GM23248 (cell line): ENCODE measurements at places on chromosomes 11 and 22. TPM values are rescaled to one million over a fixed set of nuclear protein-coding genes. Genes with fewer than 3 reads are reported as not detected.

ANO5 gene
- not detected in 2 replicates for total RNA-seq

DNA sequence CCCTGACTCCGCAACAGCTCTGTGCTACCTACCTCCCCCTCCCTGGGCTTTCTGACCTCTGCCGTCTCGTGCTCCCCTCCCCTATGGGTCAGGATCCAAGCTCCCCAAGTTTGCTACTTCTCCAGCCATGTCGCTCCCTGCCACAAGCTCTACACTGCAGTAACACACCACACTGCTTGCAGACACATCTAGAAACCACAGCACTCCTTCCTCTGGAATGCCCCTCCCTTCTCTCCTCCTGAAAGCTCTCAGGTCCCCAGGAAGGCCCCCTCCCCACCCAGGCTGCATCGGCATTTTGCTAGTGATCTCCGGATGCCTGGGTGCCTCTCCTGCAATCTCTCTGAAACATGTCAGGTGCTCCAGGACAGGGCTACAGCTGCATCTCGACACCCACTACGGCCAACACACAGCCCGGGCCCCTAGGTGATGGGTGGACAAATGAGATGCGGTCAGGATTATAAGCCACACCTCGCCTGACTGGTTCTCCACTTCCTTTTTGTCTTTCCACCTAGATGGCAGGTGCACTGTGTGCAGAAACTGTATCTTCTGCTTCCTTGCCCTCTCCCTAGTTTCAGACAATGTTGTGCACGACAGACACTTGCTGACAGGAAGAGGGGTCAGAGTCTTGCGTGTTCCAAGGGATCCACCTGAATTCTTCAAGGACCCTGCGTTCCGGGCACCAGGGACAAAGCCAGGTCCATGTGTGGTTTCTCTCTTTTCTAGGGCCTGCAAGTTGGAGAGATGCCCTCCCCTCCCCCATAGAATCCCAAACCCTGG is 22.9 kb downstream of the RPUSD4 start:
- no peak overlapping the region for H3K27ac ChIP-seq
- no peak for DNase-seq
- H3K4me3 ChIP-seq = no peak overlapping the region
- no peaks in the 10 kb centered on the region for H3K27me3 ChIP-seq
- H3K36me3 ChIP-seq = no peaks in the 10 kb centered on the region

DNA sequence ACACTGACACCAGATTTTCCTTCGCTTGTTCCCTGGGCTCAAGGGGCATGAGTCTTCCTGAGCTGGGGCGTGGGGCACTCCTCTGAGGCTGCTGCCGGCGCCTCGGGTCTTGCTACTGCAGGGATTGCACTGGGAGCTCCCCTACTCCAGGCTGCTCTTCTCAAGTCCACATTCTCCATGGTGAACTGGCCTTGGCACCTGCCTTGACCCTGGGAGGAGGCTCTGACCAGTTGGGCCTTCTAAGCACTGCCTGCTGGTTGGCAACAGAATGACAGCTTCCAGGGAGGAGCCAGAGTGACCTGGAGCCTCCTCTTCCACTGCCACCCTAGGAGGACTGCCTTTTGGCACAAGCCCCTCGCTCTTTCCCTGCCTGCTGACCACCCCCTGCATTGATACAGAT is 9.5 kb downstream of the FREY1 start:
- H3K4me3 ChIP-seq = no peak overlapping the region
- no peak for DNase-seq
- no peaks in the 10 kb centered on the region for H3K36me3 ChIP-seq

GRCh38 chr22:19201869-19202798 is 23.6 kb upstream of the SLC25A1 start:
- no peak for DNase-seq
- H3K27me3 ChIP-seq = no peaks in the 10 kb centered on the region
- no peak overlapping the region for H3K4me3 ChIP-seq
- no peak overlapping the region for H3K27ac ChIP-seq
- H3K36me3 ChIP-seq = peaks cover 3% of the 10 kb centered on the region; the same call in 1 of the 2 replicates

DNA sequence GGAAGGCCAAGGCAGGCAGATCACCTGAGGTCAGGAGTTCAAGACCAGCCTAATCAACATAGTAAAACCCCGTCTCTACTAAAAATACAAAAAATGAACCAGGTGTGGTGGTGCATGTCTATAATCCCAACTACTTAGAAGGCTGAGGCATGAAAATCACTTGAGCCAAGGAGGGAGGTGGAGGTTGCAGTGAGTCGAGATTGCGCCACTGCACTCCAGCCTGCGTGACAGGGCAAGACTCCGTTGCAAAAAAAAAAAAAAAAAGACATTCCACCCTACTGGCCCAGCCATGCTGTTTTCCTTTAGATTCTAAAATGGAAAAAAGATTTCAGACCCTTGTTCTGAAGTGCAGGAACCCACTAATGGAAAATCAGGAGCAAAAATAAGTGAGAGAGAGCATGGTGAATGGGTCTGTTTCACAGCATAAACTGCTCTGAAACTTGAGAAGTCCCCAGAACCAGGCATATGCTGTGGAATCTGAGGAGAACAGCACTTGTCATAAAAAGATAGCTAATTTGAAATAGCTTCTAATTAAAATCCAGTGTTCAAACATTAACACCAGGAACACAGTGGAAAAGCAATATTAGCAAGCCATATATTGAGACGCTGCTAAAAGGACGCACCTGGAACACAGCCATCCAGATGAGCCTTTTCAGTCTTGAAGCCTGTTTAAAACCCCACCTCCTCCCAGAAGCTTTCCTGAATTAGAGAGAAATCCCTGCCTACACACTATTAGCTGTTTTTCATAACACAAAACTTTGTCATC is 66.3 kb upstream of the CHRM4 start:
- no peaks in the 10 kb centered on the region for H3K4me1 ChIP-seq
- no peak overlapping the region for H3K4me3 ChIP-seq
- no peaks in the 10 kb centered on the region for H3K27me3 ChIP-seq
- no peak for DNase-seq
- no peak overlapping the region for H3K27ac ChIP-seq

GRCh38 chr11:46914910-46915309 is 3.4 kb downstream of the LRP4 start:
- H3K4me1 ChIP-seq = peaks cover 32% of the 10 kb centered on the region
- no peak overlapping the region for H3K4me3 ChIP-seq
- DNase-seq = no peak
- H3K36me3 ChIP-seq = no peaks in the 10 kb centered on the region

HTR3A gene
- total RNA-seq = not detected in 2 replicates

DNA sequence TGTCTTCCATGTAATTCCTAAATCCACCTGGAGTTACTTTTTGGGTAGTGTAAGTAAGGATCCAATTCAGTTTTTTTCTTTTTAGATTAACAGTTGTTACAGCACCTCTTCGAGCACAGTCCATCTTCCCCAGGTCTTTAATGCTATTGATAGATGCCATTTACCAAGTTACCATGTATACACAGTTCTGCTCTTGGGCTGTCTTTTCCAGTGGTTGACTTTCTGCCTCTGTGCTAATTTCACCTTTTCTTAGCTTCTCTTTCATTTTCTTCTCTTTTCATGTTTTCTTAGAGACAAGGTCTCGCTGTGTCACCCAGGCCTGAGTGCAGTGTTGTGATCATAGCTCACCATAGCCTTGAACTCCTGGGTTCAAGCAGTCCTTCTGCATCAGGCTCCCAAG is 12.0 kb downstream of the ATXN10 start:
- no peaks in the 10 kb centered on the region for H3K27me3 ChIP-seq
- no peak overlapping the region for H3K4me3 ChIP-seq
- peaks cover 92% of the 10 kb centered on the region for H3K4me1 ChIP-seq
- no peak overlapping the region for H3K27ac ChIP-seq
- DNase-seq = no peak
- no peaks in the 10 kb centered on the region for H3K36me3 ChIP-seq

DNA sequence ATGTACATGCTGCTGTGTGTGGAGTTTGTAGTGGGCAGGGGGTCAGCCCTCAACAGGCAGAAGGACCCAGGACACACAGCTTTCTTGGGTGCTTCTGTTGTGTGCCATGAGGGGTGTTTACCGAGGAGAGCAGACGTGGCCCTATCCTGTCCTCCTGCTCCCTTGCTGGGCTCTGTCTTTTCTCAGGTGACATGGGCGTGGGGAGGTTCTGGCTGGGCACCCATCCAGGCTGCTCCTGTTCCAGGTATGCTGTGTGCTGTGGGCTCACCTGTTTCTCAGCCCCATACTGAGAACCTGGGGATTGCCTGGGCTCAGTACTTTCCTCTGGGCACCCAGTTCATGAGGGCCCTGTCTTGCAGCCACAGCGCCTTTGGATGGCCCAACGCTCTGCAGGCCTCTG is 23.3 kb downstream of the MICALL1 start:
- peaks cover 4% of the 10 kb centered on the region; the same call in 1 of the 2 replicates for H3K36me3 ChIP-seq
- H3K4me1 ChIP-seq = peaks cover 10% of the 10 kb centered on the region
- H3K4me3 ChIP-seq = no peak overlapping the region
- no peak overlapping the region for H3K27ac ChIP-seq

DNA sequence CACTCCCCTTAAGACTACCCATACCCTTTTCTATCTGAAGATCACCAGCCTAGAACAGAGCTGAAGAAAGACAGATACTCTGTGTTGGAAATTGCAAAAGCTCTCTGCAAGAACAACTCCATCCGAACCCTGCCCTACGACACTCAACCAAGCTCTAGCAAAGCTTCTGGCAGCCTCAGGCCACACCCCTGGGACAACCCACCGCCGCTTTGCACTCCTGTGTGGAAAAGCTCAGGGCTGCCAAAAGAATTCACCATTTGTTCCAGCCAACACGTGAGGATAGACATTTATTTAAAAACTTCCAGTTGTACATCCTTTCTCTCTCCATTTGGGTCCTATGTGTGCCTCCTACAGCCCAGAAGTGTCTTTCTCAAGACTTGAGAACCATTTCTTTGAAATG is 62.4 kb upstream of the CD5 start:
- DNase-seq = no peak
- no peaks in the 10 kb centered on the region for H3K4me1 ChIP-seq
- H3K27ac ChIP-seq = no peak overlapping the region
- peaks cover 7% of the 10 kb centered on the region; the same call in 1 of the 2 replicates for H3K27me3 ChIP-seq
- H3K4me3 ChIP-seq = no peak overlapping the region

DNA sequence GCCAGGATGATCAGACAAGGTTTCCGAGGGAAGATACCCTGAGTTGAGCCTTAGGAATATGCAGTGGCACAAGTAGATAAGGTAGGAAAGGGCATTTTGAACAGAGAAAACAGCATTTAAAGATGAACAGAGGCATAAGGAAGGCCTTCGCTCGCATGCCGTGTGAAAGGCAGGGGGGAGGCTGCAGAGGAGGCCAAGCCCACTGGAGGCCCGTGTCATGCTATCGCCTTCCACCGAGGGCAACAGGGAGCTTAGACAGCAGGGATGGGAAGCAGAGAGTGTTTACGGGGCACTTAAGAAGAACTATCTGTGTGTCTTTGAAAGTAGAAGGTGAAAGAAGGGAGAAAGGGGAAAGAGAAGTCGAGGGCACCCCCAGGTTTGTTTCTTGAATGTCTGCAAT is 148.3 kb downstream of the PKNOX2 start:
- H3K4me1 ChIP-seq = no peaks in the 10 kb centered on the region
- H3K27me3 ChIP-seq = peaks cover 8% of the 10 kb centered on the region
- H3K27ac ChIP-seq = no peak overlapping the region

SCN2B gene
- total RNA-seq = not detected in 2 replicates

PANX1 gene
- total RNA-seq = 39.8 and 43.9 TPM in 2 replicates

- DNase-seq = peak; percentile 20
- H3K4me1 ChIP-seq = peaks cover 12% of the 10 kb centered on the region
- H3K27me3 ChIP-seq = no peaks in the 10 kb centered on the region
These were observed 578 bp upstream of the NUP160 start for GRCh38 chr11:47848700-47849155.

FAM181B gene
- not detected in 2 replicates for total RNA-seq

DNA sequence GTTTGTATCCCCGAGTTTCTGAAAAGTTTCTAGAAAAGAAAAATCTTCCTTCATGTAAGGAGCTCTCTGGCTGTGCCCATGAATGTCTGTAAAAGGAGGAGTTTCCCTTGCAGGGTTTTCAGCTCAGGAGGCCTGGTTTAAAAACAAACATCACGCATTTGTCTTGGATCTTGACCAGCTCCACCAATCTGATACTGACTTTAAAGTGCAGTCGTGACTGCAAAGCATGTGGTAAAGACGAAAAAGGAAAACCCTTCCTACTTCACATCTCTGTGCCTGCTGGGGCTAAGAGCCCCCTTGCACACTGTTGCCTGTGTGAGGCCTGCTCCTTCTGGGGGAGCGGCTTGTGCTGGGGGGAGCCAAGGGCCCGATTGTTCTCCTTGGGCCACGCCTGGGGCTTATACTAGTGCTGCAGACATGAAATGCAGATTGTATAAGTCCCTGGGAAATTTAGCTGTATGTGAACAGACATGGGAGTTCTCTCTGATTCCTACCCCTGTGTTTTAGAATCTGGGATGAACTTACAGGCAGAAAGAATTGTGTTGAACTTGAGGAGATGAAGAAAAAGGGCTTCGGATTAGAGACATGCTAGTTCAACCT is 62.1 kb downstream of the ADAMTS15 start:
- no peaks in the 10 kb centered on the region for H3K27me3 ChIP-seq
- H3K36me3 ChIP-seq = no peaks in the 10 kb centered on the region
- H3K4me3 ChIP-seq = no peak overlapping the region
- no peak for DNase-seq

DNA sequence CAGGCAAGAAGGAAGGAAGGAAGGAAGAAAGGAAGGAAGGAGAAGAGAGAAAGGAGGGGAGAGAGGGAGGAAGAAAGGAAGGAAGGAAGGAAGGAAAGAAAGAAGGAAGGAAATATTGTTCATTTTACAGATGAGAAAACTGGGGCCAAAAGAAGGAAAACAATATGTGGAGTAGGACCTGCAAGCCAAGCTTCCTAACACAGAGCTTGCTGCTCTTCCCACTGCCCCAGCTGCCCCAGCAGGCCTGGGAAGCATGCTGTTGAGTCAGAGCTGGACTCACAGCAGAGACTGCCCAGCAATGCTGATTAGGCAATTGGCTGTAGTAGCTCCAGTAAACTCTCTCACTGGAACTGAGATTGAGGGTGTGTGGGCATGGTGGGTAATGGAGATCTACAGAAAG is 42.6 kb upstream of the SMCO4 start:
- no peak overlapping the region for H3K27ac ChIP-seq
- H3K4me1 ChIP-seq = no peaks in the 10 kb centered on the region
- no peaks in the 10 kb centered on the region for H3K36me3 ChIP-seq
- H3K4me3 ChIP-seq = no peak overlapping the region
- peaks cover 4% of the 10 kb centered on the region; the same call in 1 of the 2 replicates for H3K27me3 ChIP-seq

BTG4 gene
- total RNA-seq = not detected in 2 replicates

GRCh38 chr11:75602951-75603350 is 40.9 kb downstream of the SERPINH1 start:
- peaks cover 25% of the 10 kb centered on the region for H3K4me1 ChIP-seq
- no peaks in the 10 kb centered on the region for H3K36me3 ChIP-seq
- DNase-seq = no peak
- H3K4me3 ChIP-seq = no peak overlapping the region

GRCh38 chr11:61757213-61757862 is 4.9 kb downstream of the MYRF start:
- no peaks in the 10 kb centered on the region for H3K4me1 ChIP-seq
- H3K27me3 ChIP-seq = no peaks in the 10 kb centered on the region; the same call in 1 of the 2 replicates
- no peak overlapping the region for H3K4me3 ChIP-seq
- H3K27ac ChIP-seq = no peak overlapping the region

- no peak overlapping the region for H3K27ac ChIP-seq
- H3K4me1 ChIP-seq = 0 out of 2 replicates have a peak, but pooled peaks cover 6% of the 10 kb centered on the region
- H3K36me3 ChIP-seq = no peaks in the 10 kb centered on the region
- no peak overlapping the region for H3K4me3 ChIP-seq
These were observed 9.5 kb downstream of the PLA2G6 start for GRCh38 chr22:38171927-38172831.

SAMM50 gene
- 37.8 and 48.3 TPM in 2 replicates for total RNA-seq

GRCh38 chr11:83255366-83255765 is 30.8 kb downstream of the CCDC90B start:
- H3K27me3 ChIP-seq = no peaks in the 10 kb centered on the region
- peaks cover 26% of the 10 kb centered on the region for H3K4me1 ChIP-seq
- no peak overlapping the region for H3K4me3 ChIP-seq
- no peak overlapping the region for H3K27ac ChIP-seq
- H3K36me3 ChIP-seq = peaks cover 15% of the 10 kb centered on the region

- no peak for DNase-seq
- no peaks in the 10 kb centered on the region for H3K27me3 ChIP-seq
- H3K4me3 ChIP-seq = no peak overlapping the region
- 0 out of 2 replicates have a peak, but pooled peaks cover under 1% of the 10 kb centered on the region for H3K4me1 ChIP-seq
These were observed 19.4 kb upstream of the BAIAP2L2 start for GRCh38 chr22:38129856-38130255.
